Dermis microvascular lymphatic vessel endothelial cell (primary cell): ENCODE measurements at places on chromosomes 7 and 10.

- DNase-seq = no peak
Observed at GRCh38 chr7:71718563-71718962, 586.6 kb downstream of the GALNT17 start.

DNA sequence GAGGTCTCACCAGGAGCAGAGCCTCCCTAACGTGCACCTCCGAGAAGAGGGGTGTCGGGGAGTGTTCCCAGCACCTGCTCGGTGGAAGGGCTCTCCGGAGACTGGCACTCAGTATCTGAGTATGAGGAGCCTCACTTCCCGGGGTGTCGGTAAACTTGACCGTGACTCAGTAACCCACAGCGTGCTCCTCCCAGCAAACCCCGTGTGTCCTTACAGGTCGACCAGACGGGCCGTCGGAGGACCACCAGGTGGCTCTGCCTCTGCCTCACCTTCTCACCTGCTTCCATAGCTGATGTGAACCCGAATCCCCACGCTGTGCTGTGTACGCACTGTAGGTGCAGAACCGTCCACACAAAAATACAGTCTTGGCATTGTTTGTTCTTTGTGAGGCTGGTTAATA, 29.0 kb upstream of the KNDC1 start:
- no peak for DNase-seq

DNA sequence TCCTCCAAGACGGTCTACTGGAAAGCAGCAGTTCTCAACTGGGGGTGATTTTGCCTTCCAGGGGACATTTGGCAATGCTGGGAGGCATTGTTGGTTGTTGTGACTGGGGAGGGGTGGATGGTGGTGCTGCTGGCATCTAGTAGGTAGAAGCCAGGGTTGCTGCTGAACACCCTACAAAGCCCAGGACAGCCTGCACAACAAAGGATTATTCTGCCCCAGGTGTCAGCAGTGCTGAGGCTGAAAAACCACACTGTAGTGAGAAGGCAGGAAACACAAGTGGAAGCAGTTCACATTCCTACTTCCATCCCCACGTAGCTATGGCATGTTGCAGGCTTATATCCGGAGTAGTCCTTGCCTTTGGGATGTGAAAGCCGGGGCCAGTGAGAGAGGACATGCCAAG, 86.9 kb downstream of the AOAH start:
- peak; percentile 5 for DNase-seq

DNA sequence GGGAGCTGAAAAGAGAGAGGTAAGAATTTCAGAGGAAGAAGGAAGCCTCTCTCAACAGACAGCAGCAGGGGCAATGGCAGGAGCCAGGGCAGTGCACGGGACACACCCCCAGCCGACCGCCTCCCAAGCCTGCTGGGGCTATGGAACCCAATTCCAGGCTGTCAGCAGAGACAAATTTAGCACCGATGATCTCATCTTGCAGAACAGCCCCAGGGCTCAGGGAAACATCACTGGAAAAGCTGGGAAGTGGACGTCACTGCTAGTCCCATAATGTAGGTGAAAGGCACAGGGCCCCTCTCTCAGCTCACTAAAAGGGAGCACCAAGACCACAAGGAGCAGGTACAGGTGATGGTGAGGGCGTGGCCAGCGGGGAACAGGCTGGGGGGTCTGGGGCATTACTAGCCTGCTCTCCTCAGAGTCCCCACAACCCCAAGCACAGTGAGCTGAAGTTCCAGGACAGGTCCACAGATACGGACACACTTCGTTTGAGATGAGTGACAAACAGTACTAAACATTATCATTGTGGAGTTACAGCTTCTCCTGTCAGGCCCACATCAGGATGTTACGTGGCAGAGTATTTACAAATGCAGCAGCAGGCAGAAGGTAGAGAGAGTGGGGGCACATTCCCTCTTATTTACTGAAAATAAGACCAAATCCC, 103.7 kb downstream of the PLXNA4 start:
- peak; percentile 77 for DNase-seq

- no peak for DNase-seq
Observed at GRCh38 chr10:112634096-112634830, 187.2 kb downstream of the VTI1A start.

DNA sequence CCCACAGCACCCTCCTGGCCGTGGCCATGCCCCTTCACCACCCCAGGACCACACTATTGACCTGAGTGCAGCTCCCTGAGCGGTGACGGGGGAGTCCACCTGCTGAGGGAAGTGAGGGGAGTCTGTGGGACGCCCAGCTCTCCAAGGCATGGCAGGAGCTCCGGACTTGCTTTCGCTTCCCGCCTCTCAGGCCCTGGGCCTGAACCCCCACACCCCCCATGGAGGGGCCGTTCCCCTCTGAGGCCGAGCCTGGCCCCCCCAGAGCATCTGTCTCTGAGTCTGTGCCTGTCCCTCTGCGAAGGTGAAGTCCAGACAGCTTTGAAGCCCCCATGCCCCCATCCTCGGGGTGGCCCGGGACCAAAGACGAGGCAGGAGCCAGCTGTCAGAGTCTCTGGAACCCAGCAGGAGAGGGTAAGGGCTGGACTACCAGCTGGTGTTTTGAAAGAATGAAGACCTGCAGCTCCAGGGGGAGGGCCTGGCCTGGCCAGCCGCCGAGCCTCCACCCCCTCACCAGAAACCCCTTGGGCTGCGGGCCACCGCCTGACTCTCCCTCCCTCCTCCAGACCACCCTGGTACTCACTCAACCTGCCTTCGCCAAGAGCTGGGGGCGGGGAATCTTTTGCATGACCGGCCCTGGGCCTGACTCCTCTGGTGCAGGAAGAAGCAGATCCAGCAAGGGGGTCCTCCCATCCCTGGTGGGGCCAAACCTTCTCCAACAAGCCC, 114.0 kb downstream of the PDGFA start:
- DNase-seq = no peak

DNA sequence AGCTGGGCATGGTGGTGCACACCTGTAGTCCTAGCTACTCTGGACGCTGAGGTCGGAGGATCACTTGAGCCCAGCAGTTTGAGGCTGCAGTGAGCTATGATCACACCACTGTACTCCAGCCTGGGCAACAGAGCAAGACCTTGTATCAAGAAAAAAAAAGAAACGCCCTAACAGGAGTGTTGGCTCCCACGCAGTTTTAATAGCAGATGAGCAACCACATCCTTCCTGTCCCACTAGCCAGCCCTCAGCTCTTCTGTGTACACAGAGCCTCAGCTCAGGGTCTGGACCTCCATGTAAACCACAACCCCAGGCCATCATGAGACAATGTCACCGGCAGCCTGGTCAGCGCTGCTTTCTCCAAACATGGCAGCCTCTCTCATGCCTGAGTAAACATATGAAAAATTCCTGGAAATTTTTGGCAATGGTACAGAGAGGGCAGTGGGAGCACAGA, 108.2 kb downstream of the PIP4K2A start:
- DNase-seq = peak; percentile 98

DNA sequence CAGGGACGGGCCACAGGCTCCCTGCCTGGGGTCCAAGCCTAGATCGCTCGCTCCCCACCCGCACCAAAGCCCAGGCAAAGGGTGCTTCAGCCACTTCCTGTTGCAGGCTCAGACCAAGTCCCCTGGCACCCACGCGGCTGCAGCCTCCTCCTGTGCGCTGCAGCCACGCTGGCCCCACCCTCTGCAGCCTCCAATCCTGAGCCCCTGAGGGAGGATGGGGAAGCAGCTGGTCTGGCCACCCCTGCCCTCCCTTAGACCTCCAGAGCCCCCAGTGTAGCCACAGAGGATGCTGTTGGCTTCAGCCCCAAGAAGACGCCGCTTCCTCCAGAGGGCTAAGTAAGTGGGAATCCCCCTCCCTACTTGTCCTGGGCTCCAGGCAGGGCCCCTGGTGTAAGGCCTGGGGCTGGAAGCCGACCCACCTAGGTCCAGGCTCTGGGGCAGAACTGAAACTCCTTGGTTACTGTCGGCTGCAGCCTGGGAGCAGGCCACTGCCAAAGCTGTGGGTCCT, 9.4 kb downstream of the LIMK1 start:
- no peak for DNase-seq

DNA sequence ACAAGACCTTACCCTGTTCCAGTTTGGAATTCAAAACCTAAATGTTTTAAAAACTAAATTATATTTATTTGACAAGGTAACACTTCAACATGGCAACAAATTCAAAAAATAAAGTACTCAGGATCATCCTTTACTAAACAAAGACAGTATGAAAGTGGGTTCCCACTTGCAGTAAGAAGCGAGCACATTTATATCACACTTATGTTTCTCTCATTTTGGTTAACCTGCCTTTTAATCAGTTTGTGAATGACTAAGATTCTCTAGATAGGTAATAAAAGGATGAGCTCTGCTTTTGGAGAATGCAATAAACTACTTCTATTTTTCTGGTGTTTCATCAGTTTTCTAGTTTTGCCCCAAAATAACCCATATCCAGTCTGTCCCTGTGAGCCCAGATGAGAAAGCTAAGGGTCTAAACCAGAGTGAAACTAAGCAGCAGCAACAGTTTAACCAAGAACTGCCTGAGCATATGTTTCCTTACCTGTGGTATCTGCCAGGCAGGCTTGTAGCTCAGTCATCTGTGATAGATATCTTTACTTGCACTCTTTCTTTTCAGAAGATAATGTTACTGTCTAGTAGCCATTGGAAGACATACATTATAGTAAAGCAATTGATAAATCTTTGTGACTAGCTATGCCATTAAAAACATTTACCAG, 64.1 kb downstream of the ABLIM1 start:
- DNase-seq = no peak

- DNase-seq = no peak
Observed at GRCh38 chr10:103835096-103836050, 20.0 kb downstream of the SH3PXD2A start.
